ENCODE measurements at places on chromosomes 3 and 15.

DNA sequence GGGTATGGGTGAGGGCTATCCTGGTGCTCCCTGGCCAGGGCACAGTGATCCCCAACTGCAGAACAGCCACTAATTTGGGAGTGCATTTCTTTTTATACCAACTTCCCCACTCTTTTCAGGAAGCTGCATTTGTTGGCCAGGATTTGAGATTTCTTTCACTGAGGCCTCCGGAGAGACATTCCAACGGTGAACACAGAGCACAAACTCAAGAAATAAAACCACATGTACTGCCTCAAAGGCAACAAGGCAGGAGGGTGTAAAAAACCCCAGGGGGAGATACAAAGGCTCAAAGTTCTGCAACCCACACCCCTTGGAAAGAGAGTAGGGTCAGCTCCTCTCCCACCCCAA lies 65.3 kb downstream of the CPN2 start:
- no peak for DNase-seq

- no peak for DNase-seq
Observed at GRCh38 chr3:177498037-177498857, 301.0 kb upstream of the TBL1XR1 start.

DNA sequence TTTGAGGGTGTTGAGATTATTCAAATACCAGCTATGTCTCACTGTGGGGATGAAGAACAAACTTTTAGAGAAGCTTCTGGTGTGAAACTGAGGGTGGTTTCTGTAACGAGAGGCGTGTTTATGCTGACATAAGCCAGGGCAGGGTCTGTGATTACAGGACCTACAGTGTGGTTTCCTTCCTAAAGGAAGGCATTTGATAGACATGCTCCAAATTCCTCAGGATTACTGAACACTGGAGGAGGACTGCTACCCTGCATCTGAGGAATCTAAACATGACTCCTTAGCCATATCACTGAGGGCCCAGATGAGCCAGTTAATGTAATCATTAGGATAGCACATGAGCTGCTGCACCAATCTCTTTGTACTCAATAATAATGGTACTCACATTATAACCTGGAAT lies 328.4 kb upstream of the UMPS start:
- no peak for DNase-seq

- DNase-seq, result no peak
Observed at GRCh38 chr3:96991231-96991630, 176.8 kb downstream of the EPHA6 start.

- no peak for DNase-seq
Observed at GRCh38 chr3:107525644-107526305, 3.0 kb downstream of the BBX start.

- no peak for DNase-seq
Observed at GRCh38 chr3:185701611-185702261, 115.6 kb downstream of the SENP2 start.

DNA sequence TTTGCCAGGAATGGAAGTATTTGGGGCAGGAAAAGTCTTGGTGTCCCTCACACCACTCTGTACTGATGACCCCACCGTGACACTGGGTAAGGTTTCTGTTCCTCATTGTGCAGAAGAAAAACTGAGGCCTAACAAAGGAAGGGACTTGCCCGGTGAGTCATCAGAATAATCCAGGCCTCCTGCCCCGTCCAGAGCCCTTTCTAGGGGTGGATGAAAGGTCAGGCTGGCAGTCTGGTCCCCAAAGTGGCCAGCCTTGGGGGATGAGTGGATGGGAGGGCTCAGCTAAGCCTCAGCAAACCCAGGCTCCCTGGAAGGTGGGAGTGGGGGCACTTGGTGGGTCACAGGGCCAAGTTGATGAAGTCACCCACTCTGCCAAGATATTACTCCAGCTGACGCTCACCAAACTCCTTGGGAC lies 2.3 kb upstream of the DNAH1 start:
- DNase-seq, result no peak

- no peak for DNase-seq
Observed at GRCh38 chr3:174583396-174583795, 275.7 kb upstream of the NAALADL2 start.

DNA sequence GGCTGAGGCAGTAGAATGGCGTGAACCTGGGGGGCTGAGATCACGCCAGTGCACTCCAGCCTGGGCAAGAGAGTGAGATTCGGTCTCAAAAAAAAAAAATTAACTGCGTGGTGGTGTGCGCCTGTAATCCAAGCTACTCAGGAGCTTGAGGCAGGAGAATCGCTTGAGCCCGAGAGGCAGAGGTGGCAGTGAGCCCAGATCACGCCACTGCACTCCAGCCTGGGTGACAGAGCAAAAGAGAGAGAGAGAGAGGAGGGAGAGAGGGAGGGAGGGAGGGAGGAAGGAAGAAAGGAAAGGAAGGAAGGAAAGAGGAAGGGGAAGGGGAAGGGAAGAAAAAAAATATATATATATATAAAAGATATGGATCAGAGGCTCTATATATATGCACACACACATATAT lies 6.0 kb downstream of the TM4SF19 start:
- DNase-seq, result no peak
